Activated naive CD8-positive, alpha-beta T cell treated with anti-CD3 and anti-CD28 coated beads, Interleukin-2, amount 10 ng/mL, durations not matched to agents 7 days and 5 days (primary cell): ENCODE measurements at places on chromosomes 7 and 10.

- no peak overlapping the region for H3K27ac ChIP-seq
- no peaks in the 10 kb centered on the region for H3K4me1 ChIP-seq
- no peak for DNase-seq
These were observed 71.8 kb upstream of the EMX2 start for GRCh38 chr10:117470733-117471132.

- no peaks in the 10 kb centered on the region for H3K27me3 ChIP-seq
- no peaks in the 10 kb centered on the region for H3K36me3 ChIP-seq
- H3K27ac ChIP-seq, result no peak overlapping the region
- DNase-seq, result no peak
- H3K4me1 ChIP-seq, result no peaks in the 10 kb centered on the region
These were observed 160.1 kb downstream of the FZD1 start for GRCh38 chr7:91424371-91424770.

GRCh38 chr10:116947841-116948529 lies 57.0 kb downstream of the SHTN1 start:
- H3K36me3 ChIP-seq, result no peaks in the 10 kb centered on the region
- no peak overlapping the region for H3K27ac ChIP-seq
- H3K4me1 ChIP-seq, result no peaks in the 10 kb centered on the region
- DNase-seq, result no peak

- DNase-seq, result no peak
- peaks cover 17% of the 10 kb centered on the region for H3K27me3 ChIP-seq
- no peaks in the 10 kb centered on the region for H3K4me1 ChIP-seq
- H3K4me3 ChIP-seq, result no peak overlapping the region
These were observed 17.8 kb downstream of the CAV1 start for GRCh38 chr7:116542618-116543017.

GRCh38 chr10:18216482-18216881 lies 76.3 kb downstream of the CACNB2 start:
- H3K36me3 ChIP-seq, result no peaks in the 10 kb centered on the region
- no peaks in the 10 kb centered on the region for H3K4me1 ChIP-seq
- no peak overlapping the region for H3K27ac ChIP-seq

DNA sequence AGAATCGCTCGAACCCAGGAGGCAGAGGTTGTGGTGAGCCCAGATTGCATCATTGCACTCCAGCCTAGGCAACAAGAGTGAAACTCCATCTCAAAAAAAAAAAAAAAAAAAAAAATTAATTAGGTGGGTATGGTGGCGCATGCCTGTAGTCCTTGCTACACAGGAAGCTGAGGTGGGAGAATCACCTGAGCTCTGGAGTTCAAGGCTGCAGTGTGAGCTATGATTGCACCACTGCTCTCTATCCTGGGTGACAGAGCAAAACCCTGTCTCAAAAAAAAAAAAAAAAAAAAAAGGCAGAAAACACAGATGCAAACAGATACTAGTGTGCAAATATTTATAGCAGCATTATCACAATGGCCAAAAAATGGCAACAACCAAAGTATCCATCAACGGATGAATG lies 134.4 kb downstream of the RGS10 start:
- H3K27me3 ChIP-seq, result no peaks in the 10 kb centered on the region
- H3K4me3 ChIP-seq, result no peak overlapping the region
- no peaks in the 10 kb centered on the region for H3K36me3 ChIP-seq
- peaks cover 9% of the 10 kb centered on the region for H3K4me1 ChIP-seq
- no peak overlapping the region for H3K27ac ChIP-seq

DNA sequence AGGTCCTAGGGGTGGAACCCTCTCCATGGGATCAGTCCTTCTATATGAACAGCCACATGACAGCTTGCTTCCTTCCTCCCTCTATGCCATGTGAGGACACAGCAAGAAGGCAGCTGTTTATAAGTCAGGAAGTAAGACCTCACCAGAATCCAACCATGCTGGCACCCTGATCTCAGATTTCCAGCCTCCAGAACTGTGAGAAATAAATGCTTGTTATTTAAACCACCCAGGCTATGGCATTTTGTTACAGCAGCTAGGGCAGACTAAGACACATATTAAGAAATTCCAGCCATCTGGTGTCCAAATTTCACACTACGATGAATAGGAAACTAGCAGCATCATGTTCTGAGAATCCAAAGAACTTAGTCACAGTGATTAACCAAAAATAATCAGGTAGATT lies 140.1 kb downstream of the ZFAND4 start:
- no peaks in the 10 kb centered on the region for H3K27me3 ChIP-seq
- no peak for DNase-seq
- peaks cover 1% of the 10 kb centered on the region for H3K4me1 ChIP-seq
- peaks cover 38% of the 10 kb centered on the region for H3K36me3 ChIP-seq

GRCh38 chr10:112581921-112582320 lies 134.9 kb downstream of the VTI1A start:
- DNase-seq, result no peak
- no peak overlapping the region for H3K4me3 ChIP-seq
- H3K27me3 ChIP-seq, result no peaks in the 10 kb centered on the region
- H3K4me1 ChIP-seq, result peaks cover 1% of the 10 kb centered on the region
- no peak overlapping the region for H3K27ac ChIP-seq

DNA sequence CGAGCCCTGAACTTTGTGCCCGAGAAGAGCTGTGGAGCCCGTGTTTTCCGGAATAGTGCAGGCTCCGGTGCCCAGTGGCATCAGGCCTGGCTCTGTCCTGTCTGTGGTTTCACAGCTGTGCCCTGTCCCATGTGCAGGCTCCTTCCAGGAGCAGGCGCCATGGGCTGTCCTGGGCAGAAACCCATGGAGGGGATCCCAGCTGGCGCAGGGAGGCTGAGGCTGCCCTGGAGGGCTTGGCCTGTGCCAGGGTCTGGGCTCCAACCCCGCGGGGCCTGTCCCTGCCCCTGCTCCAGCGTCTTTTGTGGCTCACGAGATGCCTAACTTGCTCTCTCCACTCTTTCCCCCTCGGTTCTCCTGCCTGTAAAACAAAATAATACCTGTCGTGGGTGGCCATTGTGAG lies 23.3 kb upstream of the CRHR2 start:
- peaks cover 2% of the 10 kb centered on the region for H3K4me1 ChIP-seq
- H3K27ac ChIP-seq, result no peak overlapping the region
- no peak for DNase-seq
- no peaks in the 10 kb centered on the region for H3K36me3 ChIP-seq
- no peak overlapping the region for H3K4me3 ChIP-seq

- H3K4me1 ChIP-seq, result peaks cover 3% of the 10 kb centered on the region
- no peaks in the 10 kb centered on the region for H3K36me3 ChIP-seq
- H3K27ac ChIP-seq, result no peak overlapping the region
- no peak overlapping the region for H3K4me3 ChIP-seq
- H3K27me3 ChIP-seq, result no peaks in the 10 kb centered on the region
- DNase-seq, result no peak
These were observed 106.0 kb upstream of the ZNF32 start for GRCh38 chr10:43754569-43755260.

DNA sequence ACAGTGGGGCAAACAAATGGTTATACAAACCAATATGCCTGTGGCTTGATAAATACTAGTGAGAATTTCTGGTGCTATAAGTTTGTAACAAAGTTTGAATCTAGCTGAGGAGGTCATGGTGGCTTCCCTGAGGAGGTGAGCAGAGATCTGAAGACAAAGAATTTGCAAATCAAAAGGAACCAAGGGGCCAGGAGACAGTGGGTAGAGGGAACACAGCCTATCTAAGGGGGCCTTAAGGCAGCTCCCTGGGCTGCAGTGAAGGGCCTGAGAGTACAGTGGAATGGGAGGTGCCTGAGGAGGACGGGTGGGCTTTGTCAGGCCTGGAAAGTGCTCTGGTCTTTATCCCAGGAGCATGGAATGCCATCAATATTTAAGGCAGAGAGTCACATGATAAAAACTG lies 21.8 kb downstream of the RNF133 start:
- H3K27ac ChIP-seq, result no peak overlapping the region
- H3K36me3 ChIP-seq, result no peaks in the 10 kb centered on the region
- no peaks in the 10 kb centered on the region for H3K27me3 ChIP-seq
- no peak for DNase-seq
- no peak overlapping the region for H3K4me3 ChIP-seq

DNA sequence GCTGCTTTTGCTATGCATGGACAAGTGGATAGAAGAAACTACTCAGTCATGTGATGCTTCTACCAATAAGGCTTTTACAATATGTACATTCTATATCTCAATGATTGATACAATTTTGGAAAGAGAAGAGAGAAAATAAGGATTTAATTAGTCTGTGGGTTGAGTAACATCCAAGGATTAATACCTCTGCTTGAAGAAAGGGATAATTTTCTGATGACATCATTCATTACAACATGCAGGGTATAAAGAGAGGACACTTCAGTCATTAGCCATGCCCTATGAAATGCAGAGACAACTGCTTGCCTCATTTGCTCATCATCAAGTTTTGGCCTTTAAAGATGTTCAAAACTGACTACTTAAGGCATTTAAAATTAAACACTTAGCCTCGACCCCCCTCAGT lies 237.3 kb downstream of the AHR start:
- DNase-seq, result no peak
- peaks cover 19% of the 10 kb centered on the region for H3K4me1 ChIP-seq
- peaks cover 22% of the 10 kb centered on the region for H3K27me3 ChIP-seq
- H3K36me3 ChIP-seq, result no peaks in the 10 kb centered on the region
- H3K27ac ChIP-seq, result no peak overlapping the region

DNA sequence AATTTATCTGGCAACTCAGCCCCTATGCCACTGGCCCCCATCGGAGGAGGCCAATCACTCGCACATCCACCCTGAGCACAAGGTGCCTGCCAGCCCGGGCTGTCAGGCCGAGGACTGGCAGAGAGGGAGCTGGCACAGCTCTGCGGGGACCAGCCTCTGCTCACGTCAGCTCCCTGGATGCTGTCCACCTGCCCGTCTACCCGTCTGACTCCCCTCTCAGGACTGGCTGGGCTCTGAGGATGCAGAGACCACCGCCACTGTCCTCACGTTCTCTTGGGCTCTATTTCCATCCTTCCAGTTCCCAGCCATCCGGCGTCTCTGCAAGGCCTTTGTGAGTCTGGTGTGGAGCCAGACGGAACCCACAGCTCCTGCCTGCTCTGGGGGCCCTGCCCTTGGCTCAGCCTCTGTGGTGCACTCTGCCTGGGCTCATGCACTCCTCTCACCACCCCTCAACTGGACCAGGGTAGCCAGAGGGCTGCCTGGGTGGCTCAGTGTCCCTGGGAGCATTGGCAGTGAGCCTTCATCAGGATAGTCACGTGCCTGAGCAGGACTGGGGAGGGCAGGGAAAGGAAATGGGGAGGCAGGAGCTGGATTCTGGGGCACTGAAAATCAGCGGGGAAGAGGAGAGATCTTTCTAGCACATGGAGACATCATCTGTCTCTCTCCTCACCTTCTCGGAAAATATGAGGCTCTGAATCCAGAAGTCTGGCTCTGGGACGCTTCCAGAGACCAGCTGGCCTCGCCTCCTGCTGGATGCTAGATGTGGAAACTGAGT lies 38.0 kb upstream of the PCBD1 start:
- no peak overlapping the region for H3K4me3 ChIP-seq
- no peaks in the 10 kb centered on the region for H3K36me3 ChIP-seq
- no peak for DNase-seq
- peaks cover 3% of the 10 kb centered on the region for H3K27me3 ChIP-seq
- peaks cover 2% of the 10 kb centered on the region for H3K4me1 ChIP-seq

DNA sequence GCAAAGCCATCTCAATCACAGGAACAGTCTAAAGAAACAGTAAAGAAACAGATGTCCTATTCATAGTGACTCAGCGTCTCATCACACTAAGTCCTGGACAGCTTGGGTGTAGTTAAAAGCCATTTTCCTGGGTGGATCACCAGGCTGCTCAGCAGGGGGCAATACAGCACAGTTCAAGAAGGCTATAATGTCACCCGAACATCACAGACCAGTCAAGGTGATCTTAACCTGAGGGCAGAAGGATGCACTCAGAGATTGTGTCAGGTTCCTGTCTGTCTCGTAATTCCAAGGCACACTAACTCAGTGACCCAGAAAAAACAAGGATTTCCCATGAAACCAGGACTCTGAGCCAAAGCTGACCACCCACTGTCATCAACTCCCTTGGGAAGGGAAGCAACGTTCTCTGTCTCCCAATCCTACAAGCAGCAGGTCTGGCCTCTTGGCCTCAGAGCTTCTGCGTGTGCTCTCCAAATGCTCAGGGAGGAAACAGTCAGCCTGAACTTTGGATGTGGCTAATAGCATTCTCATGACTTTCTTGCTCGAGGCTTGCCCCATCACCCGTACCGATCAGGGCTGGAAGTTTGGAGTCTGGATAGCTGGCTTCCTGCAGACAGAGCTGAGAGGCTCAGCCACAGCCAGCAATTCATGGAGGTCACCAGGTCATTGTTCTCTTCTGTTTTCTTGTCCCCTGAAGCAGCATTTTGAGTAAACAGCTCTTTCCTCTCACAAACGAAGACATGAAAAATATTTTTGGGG lies 90.4 kb upstream of the FAM171A1 start:
- H3K27me3 ChIP-seq, result peaks cover 15% of the 10 kb centered on the region
- H3K4me1 ChIP-seq, result no peaks in the 10 kb centered on the region
- H3K4me3 ChIP-seq, result no peak overlapping the region
- no peak overlapping the region for H3K27ac ChIP-seq
- no peak for DNase-seq

DNA sequence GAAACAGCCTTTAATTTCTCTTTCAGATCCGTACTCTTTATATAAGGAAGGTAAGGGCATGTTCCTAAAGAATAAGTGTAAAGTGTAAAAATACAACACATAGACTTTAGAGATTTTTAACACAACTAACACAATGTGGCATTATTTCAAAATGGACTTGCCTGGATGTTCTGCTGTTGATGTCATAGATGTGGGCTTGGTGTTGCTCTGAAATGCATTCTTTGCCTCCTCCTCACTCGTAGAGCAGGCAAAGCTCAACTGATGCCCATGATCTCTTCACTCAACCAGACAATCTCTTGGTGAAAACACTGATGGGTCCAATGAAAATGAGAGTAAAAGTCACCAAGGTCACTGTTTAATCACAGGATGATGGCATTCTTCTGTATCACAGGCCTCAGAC lies 174.2 kb upstream of the TCERG1L start:
- H3K36me3 ChIP-seq, result no peaks in the 10 kb centered on the region
- H3K4me1 ChIP-seq, result no peaks in the 10 kb centered on the region
- H3K27me3 ChIP-seq, result no peaks in the 10 kb centered on the region
- no peak overlapping the region for H3K27ac ChIP-seq

DNA sequence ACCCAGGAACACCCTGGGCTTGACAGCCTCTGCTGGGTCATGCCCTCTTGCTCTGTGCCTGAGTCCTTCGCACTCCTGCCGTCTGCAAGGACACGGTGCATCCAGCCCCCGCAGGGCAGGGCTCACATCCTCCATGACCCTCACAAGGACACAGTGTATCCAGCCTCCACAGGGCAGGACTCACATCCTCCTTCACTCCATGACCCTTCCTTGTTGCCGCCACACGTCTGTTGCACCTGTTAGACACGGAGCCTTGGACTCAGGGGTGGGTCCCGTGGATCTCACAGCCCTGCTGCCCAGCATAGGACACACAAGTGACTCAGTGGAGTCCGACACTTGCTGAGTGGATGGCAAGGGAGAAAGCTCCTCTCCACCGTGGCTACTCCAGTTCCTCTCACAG lies 500.8 kb downstream of the DNAJB6 start:
- H3K4me1 ChIP-seq, result no peaks in the 10 kb centered on the region
- no peak overlapping the region for H3K4me3 ChIP-seq
- no peak overlapping the region for H3K27ac ChIP-seq
- no peaks in the 10 kb centered on the region for H3K36me3 ChIP-seq
- H3K27me3 ChIP-seq, result no peaks in the 10 kb centered on the region

- H3K36me3 ChIP-seq, result no peaks in the 10 kb centered on the region
- peaks cover 4% of the 10 kb centered on the region for H3K27me3 ChIP-seq
- peak overlapping the region; percentile 85 for H3K27ac ChIP-seq
These were observed 49.1 kb upstream of the OSBPL3 start for GRCh38 chr7:25029075-25029474.
